ENCODE measurements at places on chromosomes 7 and 10. TPM values are rescaled to one million over a fixed set of nuclear protein-coding genes. Genes with fewer than 3 reads are reported as not detected.

The PLCE1 gene
- total RNA-seq = 17.9 TPM

The FAM3C gene
- 32.2 TPM for total RNA-seq

DNA sequence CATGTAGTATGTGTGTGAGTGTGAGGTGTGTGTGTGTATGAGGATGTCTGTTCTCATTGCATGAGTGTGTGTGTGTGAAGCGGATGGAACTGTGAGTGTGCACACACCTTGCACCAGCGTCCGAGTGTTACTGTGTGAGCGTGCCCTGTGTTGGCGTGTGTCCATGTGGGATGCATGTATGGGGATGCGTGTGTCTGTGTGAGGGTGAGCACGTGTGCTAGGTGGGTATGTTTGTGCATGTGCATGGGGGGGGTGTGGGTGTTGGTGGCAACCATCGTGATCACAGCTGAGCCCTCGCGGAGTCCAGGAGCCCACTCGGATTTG is 6.4 kb downstream of the KNDC1 start:
- DNase-seq = no peak

- DNase-seq = no peak
Measured at GRCh38 chr10:104297697-104298660, 29.0 kb downstream of the GSTO2 start.

DNA sequence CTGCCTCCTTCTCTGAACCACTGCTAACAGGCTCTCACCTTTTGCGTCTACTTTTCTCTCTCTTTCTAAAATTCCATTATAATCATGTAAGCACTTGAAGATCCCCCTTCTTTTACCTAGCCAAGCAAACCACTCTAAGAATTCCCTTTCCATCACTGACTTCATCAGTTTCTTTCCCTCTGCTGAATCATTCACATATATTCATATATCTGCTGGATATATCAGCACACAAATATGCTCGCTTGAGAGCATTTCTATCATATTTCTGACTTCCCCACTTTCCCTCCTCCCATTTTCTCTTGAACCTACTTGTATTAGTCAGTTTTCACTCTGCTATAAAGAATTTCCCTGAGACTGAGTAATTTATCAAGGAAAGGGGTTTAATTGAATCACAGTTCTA is 84.2 kb upstream of the LRRN3 start:
- no peak for DNase-seq

Data from esophagus muscularis mucosa (tissue), 4 donors.